ENCODE measurements at places on chromosomes 2 and 18.

DNA sequence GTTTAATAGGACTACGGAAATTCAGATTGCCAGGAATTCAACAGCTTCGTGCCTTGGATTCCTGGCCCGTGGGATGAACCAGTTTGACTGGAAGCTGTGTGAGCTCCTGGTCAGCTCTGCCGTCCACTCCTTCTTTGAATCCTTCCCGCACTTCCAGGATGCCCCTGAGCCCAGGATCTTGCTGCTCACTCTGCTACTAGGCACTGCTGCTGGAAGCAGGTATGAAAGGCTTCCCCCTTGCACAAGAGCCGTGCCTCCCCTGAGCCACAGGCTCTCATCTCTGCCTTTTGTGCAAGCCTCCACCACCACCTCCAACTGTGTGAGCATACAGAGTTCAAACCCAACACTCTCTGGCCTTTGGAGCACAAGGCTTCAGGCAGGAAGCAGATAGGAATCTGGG, 34.9 kb downstream of the EN1 start:
- DNase-seq, result no peak

- DNase-seq, result peak; percentile 25
Measured at GRCh38 chr2:195532628-195533271, 124.3 kb upstream of the SLC39A10 start.

DNA sequence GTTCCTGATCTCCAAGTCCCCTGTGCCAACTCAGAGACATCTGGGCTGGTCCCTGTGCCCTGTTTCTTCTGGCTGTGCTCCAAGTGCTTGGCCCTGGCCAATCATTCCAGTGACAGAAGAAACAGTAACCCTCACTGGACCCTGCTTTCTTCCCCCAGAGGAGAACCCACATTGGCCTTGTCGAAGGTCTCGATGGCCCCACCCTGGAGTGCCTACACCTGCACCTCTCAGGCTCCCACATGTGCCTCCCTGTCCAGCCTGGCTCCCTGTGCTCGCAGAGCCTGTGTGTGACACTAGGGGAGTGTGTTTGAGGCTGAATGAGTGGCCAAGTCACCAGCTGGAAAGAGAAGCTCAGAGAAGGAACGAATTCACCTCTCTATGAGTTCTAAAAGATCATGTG, 5.9 kb upstream of the MAL start:
- no peak for DNase-seq

DNA sequence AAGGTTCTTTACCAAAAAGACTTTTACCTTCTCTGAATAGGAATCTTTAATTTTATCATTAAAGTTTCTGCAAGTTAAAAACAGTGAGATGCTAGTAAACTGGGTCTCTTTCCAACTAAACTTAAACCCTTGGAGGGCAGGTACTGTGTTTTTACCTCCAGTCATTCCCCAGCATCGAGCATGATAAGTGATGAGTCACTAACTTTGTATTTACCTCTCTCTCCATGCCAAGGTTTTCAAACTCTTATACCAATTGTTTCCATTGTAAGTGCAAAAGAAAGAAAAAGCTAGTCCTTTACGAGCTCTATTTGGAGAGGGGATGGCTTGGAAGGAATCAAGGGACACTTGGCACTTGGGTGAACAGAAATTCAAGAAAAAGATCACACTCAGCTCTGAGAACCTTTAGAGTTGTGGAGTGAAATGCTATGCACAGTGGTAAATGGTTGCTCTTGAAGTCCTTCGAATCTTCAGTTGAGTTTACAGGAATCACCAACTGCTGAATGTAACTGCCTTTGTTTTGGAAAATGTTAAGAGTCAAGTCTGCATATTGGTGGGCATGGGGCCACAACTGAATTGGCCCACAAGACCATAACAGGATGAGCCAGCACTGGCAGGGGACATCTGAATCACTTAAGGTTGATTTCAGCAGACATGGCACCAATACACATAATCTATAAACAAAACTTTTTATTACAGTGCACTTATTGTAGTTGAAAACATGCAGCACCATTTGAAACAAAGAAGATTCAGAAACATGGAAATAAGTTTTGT, 8.3 kb upstream of the RBM43 start:
- peak; percentile 18 for DNase-seq

DNA sequence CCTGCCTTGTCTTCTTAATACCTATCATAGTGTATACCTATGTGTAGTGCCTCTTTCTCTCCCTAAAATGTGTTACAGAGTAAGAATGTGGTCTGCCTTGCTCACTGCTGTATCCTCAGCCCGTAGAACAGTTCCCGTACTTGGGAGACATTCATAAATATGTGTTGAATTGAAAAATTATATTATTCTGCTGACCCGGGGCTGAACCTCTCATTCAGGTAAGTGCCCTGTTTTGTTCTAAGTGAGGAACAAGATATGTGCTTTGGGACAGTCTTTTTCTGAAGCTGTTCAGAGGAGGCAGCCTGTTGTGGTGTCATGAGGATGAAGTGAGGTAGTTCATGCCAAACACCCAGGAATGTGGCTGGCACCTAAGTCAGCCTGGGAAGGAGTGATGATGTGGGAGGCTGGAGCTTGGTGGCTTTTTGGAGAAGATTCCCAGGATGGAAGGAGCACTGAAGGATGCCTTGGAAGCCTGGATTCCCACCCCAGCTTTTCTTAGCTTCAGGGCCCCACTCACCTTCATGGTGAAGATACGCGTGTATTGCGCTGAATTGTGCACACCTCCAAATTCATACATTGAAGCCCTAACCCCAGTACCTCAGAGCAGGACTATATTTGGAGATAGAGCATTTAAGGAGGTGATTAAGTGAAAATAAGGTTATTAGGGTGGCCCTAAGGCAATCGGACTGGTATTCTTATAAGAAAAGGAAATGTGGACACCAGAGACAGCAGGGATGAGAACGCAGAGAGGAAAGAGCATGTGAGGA, 166.3 kb downstream of the DDX1 start:
- DNase-seq, result no peak

GRCh38 chr2:127456960-127457359, 38.7 kb downstream of the PROC start:
- DNase-seq, result no peak

DNA sequence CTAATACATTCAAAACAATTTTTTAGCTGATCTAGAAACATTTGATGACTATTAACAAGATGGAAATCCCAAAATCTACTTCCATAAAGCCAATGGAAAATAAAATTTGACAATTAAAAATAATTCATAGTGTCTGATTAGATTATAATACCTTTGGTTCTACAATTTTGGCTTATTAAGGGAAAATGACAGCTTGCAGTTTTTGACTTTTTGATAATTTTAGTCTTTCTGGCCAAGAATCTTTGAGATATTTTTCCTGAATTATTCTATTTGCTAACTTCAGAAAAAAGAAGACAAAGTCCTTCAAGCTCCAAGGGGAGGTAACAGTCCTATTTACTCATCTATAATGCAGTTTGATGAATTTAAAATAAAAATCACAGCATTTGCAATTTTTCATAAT, 39.6 kb downstream of the MSH6 start:
- DNase-seq, result no peak

DNA sequence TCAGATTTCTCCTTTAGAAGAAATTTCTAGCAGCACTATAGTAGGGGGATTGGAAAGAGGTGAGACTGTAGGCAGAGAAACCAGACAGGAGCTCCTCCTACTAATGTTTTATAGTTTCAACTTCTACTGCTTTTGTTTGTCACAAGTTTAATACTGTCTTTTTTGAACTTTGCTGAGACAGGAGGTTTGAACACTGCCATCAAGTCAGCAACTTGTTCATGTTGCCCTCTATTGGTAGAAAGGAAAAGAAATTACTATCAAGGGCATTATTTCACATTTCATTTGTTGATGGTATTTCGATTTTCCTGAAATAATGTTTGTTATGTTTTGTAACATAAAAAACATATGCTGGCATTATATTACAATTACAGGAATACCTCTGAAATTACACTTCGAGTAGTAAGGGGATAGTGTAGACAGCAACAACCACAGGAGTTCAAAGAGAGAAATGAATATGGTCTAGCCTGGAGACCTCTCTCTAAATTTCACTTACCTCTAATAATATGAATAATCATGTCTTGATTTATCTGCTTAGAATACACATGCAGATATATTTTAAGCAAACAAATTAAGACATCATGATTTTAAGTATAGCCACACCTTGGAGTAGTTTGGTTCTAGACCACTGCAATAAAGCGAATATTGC, 12.4 kb upstream of the CCDC88A start:
- DNase-seq, result no peak

DNA sequence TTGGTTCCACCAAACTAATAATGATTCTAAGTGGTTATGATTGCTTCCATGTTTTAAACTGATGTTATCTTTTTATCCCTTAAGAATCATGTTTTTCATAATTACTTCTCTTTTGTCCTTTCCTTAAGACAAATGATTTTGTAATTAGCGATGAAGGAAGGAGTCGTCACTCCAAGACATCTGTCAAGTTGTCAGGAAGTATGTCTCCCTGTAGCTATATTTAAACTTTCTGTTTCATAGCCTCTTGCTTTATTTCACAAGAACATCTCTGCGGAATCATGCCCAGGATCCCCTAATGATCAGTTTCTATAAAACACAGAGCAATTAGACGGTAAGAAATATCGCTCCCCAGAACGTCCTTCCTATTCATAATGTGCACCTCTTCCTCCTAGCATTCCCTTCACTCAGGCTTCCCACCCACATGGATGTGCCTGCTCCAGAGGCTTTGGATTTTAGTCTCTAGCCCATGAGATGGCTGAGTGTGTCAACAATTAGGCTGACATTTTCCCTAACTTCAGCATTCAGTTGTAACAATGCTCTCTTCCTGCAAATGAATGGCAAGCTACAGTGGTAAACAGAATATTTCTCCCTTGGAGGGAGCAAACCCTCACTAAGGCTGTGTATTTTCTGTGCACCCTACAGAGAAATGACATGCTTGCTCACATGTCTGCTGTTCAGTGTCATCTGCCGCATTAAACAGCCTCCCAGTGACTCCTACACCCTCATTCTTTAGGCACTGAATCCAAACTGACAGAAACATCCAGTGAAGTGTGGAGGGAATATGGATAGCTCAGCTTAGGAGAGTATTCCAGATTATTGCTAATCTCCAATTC, 879.6 kb upstream of the CELF4 start:
- no peak for DNase-seq

- DNase-seq, result no peak
Measured at GRCh38 chr18:73669297-73669696, 478.3 kb downstream of the FBXO15 start.

DNA sequence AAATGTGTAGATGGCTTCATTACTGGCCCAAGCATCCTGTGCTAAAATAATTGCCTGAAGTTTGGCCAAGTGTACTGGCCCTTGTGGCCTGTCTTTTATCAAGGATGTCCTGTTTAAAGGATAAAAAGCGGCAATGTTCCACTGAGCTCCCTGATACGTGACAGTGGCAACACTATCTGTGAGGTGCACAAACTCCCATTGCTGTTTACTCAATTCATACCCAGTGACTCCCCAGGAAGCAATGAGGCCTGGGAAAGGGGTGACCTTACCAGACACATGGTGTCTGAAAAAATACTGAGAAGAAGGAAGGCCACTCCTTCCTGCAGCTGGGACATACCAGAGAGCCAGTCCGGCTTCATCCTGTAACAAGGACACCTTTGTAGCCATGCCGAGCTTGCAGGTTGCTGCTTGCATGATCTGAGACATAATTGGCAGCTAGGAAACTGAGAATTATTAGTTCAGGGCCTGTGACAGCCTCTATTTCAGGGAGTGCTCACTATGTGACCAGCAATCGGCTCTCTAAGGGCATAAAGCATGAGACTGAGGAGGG, 198.5 kb upstream of the LRATD1 start:
- no peak for DNase-seq

DNA sequence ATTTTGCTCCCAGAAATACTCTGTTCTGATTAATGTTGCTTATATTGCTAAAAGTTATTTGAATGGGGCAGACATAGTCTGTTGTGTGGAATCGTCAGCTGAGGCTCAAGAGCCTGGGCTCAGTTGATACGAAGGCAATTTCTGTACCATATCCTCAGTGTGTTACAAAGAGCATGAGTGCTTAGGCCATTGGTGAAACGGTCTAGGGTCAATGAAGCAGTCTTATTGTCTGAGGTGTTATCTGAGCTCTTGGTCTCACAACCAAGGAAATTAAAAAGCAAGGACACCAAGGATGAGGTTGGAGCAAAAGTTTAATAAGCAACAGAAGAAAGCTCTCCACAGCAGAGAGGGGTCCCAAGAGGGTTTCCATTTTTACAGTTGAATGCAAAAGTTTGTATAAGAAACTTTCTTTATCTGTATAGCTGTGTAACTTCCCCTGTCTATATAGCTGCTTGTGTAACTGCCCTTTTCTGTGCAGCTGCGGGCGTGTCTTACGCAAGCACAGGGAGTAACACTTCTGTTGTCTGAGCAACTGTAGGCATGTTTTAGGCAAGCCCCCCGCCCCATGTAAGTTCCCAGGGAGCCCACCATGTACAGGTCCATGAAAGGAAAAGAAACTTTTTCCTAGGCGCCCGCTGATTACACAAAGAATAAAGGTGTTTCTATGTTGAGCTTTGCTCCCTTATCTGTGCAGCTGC, 40.6 kb upstream of the DSC1 start:
- no peak for DNase-seq

- no peak for DNase-seq
Measured at GRCh38 chr2:159744363-159744762, 32.1 kb downstream of the MARCHF7 start.

DNA sequence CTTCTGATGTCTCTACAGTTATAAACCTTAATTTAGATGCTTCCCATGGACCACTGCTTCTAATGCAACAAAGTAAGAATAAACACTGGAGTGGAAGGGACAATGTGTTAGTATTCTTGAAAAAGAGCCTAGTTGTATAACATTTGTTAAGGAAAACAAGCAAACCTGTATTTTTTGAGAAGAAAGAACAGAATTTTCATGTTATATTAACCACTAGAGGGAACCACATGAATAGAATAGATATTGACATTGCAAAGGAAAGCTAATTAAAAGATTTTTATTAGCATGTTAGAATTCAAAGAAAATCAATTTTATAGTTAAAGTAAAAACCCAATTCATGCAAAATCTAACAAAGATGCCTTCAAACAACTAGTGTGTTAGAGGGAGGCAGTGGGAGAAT, 151.2 kb upstream of the BARD1 start:
- DNase-seq, result no peak

DNA sequence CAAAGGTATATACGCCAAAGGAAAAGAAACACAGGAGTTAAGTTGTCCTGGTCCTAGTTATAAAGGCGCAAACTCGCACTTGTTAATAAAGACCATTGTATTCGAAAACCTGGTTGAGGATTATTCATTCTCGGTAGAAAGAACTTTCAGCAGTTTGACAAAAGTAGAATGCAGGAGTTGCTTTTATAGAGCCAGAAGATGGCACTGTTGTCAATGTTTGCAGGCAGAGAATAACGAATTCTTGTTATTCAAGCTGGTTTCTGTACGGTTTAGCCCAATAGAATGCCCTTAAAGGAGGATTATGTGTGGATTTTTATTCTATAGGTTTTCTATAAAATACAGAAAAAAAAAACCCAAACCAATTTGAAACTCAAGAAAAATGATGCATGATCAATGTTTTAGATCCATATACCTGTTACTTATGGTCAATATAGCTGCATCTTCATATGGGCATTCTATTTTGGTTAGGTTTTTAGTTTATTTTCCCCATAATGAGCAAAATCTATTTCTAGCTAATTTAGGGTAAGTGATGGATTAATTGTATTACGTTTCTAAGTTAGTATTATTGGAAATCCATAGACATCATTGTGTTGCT, 510.3 kb downstream of the PLCL1 start:
- peak; percentile 11 for DNase-seq
